ENCODE measurements at places on chromosomes 4 and X.

- DNase-seq = no peak
Observed at GRCh38 chr4:53127365-53127764, 238.5 kb downstream of the SCFD2 start.

DNA sequence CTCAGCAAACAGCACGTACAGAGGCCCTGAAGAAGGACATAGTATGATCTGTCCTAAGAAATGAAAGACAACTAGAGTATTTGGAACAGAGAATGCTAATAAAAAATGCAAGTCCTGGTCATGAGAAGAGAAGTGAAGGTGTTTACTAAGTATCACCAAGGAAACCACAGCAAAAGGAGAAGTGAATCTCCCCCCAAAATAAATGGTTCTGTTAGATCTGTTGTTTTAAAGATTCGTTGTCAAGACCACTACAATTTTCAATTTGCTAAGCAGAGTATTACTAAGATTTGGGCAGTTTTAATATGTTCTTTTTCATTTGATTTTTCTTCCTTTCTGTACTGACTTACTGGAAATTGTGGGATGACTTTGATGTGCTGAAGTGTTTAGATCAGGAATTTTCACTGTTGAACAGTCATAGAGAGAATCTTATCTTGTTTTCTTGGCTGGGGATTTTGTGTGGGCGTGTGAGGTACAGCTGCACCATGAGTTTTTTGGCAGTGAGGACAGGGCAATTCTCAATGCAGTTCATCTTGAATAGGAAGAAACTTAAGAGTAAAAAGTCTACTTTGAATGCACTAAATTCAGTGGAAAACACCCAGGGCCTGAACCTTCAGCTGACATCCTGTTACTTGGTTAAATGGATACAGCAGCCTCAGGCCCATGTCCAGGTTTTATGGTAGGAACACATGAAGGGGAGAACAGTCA is 132.2 kb downstream of the STIM2 start:
- peak; percentile 8 for DNase-seq

- DNase-seq = no peak
Observed at GRCh38 chrX:67351411-67351810, 192.4 kb upstream of the AR start.

DNA sequence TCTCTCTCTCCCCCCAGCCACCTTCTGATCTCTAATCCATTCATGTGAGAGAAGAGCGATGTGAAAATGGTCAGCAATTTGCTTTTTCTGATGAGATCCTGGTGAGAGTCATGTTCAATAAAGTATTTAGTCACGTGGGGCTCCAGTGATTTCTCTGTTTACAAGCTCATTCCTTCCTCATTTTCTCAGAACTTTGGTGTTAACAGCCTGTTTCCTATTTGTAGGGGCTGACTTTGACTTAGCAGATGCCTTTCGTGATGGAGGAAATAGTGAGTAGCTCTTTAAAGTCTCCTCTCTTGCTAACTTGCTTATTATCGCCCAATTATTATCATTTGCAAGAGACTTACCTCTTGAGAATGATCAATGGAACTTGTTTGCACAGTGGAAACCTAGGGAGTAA is 72.6 kb upstream of the CD99 start:
- DNase-seq = no peak

- DNase-seq = no peak
Observed at GRCh38 chr4:142351958-142352357, 494.1 kb downstream of the INPP4B start.

GRCh38 chr4:168751263-168752225 is 254.7 kb downstream of the PALLD start:
- DNase-seq = no peak

GRCh38 chr4:139851639-139852038 is 186.0 kb downstream of the MGST2 start:
- DNase-seq = no peak

- no peak for DNase-seq
Observed at GRCh38 chrX:110408949-110409588, 50.4 kb downstream of the RTL9 start.

DNA sequence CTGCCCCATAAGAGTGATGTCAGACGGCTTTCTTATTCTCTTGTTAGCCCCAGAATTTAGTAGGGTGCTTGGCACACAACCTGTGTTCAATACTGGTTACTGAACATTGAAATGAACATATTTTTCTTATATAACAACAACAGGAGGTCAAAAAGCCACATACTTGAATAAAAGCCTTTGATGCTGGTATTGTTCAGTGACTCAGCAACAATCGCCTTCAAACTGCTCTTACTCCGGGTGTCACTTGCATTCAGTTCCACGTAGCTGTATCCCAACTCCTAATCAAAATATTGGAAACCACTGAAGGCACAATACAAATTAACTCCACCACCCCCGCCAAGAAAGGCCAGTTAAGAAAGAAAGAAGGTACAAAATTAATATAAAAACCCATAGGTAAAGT is 61.5 kb downstream of the RFC1 start:
- DNase-seq = no peak

DNA sequence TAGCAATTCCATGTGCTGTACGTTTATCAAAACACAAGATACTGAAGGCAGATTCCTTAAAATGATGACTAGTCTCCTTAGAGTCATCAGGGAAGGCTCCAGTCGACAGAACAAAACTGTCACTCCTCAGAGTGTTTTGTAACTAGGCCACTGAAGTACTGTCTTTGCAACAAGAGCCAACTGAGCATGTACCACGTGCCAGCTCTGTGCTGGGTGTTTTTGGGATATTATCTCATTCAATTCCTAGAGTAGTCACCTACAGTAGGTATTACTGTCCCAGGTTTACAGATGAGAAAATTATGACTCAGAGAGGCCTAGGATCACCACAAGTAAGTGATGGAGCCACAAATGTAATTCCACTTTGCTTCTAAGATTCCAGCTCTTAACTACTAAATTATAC is 18.3 kb upstream of the NUP54 start:
- no peak for DNase-seq

- no peak for DNase-seq
Observed at GRCh38 chr4:1285151-1285789, 4.4 kb upstream of the MAEA start.

DNA sequence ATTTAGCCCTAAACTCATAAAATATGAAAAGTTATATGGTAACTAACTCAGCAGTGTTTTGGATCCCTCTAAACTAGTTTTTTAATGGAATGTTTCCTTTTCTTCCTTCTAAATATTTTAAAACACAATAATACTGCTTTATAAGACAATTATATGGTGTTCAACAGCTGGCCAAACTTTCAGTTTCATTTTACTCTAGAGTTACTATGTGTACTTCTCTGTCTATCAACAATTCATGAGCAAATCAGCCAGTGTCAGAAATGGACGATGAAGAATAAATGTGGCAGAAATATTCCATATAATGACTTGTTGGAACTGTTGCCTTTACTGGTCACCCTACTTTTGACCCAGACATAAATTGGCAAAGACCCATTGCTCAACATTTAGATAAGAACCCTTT is 64.8 kb upstream of the CXXC4 start:
- no peak for DNase-seq

- no peak for DNase-seq
Observed at GRCh38 chr4:22237846-22238494, 277.9 kb downstream of the ADGRA3 start.

GRCh38 chr4:168717847-168718246 is 221.0 kb downstream of the PALLD start:
- DNase-seq = no peak

- peak; percentile 82 for DNase-seq
Observed at GRCh38 chrX:136147315-136147901, at the start of gene FHL1. FHL1 (plus strand) TSS chrX:136147533.

DNA sequence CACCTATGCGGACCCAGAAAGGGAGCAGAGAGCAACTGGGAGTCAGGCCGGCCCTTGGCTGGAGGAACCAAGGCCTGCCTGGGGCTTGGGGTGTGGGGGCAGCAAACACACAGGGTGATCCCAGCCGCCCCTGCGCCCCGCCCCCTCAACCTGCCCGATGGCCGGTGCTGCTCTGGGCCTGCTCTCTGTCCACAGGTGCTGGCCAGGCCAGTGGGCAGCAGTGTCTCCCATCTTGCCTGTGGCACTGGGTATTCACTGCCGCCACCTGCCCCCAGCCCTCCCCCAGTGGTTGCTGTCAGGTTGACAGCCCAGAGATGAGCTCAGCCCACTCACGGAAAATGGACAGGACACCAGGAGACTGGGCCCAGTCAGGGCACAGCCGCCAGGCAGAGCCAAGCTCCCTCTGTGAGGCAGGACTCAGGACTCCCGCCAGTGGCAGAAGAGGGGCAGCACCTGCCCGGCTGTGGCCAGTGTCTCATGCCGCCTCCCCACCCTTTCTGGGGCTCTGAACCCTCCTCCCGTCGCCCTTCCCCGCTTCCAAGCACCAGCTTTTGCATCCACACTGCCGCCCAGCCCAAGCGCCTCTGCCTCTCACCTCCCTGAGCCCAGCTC is 4.7 kb downstream of the NKX1-1 start:
- DNase-seq = no peak

DNA sequence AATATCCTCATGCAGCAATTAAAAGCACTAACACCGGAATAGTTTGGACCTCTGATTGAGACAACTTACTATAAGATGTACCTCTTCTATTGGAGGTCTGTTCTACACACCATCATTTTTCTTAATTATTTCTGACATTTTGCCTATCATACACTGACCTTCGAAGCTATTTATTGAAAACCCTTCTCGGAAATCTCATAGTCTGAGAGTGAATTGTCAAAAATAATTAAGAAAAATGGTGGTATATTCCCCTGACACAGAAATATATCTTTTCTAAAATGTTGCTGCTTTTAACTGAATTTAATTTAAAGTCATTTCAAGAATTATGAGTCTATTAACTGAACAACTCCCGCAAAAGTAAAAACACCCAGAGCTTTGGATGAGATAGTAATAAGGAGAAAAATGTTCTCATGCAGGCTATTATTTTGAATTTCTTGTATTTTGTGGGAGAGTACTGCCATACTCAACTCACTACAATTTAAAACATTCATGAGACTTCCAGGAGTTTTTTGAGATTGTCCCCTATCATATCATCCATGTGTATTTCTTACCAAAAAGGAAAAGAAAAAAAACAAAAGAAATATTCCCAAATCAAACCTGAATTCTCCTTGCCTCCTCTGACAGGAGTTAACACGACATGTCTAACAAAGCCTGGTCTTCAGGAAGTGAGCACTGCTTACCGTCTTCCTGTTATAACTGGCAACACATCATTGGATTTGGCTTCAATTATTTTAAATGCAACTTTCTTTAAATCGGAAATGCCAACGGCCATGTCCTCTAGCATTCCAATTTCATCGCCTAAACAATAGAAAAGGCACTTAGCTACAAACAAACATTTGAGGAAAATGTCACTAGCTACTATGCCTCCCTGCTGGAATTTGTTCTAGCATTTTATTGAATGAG is 485.3 kb downstream of the IL15 start:
- DNase-seq = no peak

GRCh38 chrX:41596596-41596995 is 92.2 kb upstream of the GPR34 start:
- DNase-seq = no peak

- no peak for DNase-seq
Observed at GRCh38 chr4:87498446-87498900, 30.7 kb downstream of the SPARCL1 start.

- DNase-seq = no peak
Observed at GRCh38 chr4:27005501-27005900, 144.9 kb downstream of the STIM2 start.

- no peak for DNase-seq
Observed at GRCh38 chr4:123349421-123350190, 47.0 kb upstream of the SPRY1 start.

Data from cerebellum (tissue), 4 donors.